ENCODE measurements at places on chromosomes 5 and 9.
A peak's percentile ranks its signal among the peaks of the same experiment; 100 is the strongest.

- no peak for DNase-seq
Observed at GRCh38 chr5:757931-758697, 26.4 kb downstream of the ZDHHC11B start.

- no peak for DNase-seq
Observed at GRCh38 chr5:31845361-31845760, 206.4 kb downstream of the PDZD2 start.

DNA sequence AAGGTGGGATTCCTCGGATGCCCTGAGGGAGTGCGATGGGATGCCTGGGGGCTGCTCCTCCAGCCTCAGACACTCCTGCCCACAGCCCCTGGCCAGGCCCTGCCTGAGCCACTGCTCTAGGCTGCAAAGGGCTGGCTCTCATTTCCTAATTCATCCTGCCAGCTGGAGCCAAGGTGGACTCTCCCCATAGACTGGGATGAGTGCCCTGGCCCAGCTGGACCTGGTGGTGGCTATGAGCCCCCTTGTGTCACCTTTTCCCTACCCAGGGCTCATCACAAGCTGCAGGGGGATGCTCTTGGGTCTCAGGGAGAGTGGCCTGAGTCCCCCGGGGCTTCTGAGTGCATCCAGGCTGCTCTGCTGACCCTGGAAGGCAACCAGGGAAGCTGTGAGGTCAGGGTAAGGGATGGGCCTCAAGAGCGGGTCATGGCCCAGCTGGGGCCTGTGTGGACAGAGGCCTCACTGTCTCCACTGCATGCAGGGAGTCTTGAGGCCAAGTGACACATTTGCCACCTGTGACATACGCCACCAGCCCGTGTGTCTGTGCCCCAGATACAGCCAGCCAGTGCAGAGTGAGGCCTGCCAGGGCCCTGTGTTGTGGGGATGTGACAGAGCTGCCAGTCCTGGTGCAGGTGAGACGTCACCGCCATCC is 102.7 kb upstream of the IER5L start:
- DNase-seq = no peak

GRCh38 chr9:98201749-98202148 is 9.3 kb upstream of the CORO2A start:
- DNase-seq = no peak

GRCh38 chr5:55324815-55325418 is 17.1 kb downstream of the MTREX start:
- no peak for DNase-seq

- DNase-seq = no peak
Observed at GRCh38 chr5:14444161-14444560, 137.4 kb upstream of the OTULINL start.

DNA sequence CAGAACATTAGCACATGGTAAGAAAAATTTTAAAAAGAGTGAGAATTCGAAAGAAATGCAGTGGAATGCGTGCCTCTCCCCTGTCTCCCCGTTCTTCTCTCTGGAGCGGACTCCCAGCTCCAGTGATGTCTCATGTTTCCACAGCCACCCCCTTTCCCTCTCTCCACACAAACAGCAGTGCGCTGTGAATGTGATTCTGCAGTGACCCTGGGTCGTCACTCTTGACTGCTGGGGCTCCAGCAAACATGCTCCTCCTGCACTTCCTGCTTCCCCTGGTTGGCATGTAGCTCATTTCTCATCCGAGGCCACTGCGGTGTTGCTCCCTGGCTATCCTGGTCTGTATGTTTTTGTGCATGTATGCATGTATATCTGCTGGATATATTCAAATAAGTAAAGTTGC is 13.3 kb downstream of the PHF2 start:
- DNase-seq = no peak

DNA sequence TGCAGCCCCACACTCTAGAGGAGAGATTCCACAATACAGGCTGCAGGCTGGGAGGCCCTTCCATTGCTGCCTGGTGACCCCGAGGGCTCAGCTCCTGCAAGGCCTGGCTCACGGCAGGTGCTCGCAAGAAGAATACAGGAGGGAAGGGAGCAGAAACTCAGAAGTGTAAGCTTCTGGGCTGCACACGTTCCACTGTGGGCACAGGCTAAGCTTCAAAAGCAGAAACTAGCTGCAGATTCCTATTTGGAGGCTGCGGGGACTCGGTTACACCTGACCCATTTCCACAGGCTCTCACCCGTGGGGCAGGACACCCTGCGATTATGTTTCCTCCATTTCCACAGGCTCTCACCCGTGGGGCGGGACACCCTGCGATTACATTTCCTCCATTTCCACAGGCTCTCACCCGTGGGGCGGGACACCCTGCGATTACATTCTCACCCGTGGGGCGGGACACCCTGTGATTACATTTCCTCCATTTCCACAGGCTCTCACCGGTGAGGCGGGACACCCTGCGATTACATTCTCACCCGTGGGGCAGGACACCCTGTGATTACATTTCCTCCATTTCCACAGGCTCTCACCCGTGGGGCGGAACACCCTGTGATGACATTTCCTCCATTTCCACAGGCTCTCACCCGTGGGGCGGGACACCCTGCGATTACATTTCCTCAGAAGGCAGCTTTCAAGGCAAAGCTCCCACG is 10.3 kb downstream of the LPCAT1 start:
- DNase-seq = no peak

GRCh38 chr9:134709512-134710270 is 68.1 kb downstream of the COL5A1 start:
- no peak for DNase-seq

GRCh38 chr9:105376893-105377292 is 70.9 kb upstream of the FSD1L start:
- DNase-seq = no peak

DNA sequence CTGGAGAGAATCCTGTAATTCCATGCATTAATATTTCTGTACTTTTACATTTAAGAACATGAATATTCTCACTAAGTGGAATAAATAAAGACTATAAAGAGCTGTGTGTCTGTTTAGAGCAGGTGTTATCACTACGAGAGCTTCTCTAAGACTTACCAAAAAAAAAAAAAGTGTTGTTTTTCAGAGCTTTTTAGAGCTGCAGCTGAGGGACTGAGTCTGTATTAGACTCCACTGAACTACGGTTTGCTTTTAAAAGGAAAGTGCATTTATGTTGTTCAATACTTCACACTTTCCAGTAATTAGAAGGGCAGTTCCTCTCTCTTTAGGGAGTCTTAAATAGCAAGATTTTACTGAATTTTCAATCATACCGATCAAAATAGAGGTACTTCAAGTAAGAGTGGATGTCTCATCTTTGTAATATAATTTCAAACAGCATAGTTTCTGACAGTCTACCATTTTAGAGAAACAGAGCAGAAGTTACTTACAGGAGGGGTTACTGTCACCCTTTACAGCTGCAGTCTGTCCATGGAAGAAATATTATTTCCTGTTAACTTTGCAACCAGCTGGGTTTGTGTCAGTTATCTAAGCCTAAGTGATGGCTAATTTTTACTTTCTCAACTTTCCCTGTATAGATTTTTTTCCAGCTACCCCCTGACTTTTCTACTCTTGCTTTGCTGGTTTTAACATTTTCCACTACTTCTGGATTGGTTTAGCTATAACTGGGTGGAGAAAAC is 2.4 kb downstream of the SYK start:
- DNase-seq = no peak

GRCh38 chr5:159133041-159133741 is 33.5 kb upstream of the EBF1 start:
- peak; percentile 15 for DNase-seq

GRCh38 chr5:2750758-2751464 is 566 bp downstream of the IRX2 start:
- no peak for DNase-seq

GRCh38 chr5:147668385-147668784 is 114.1 kb downstream of the JAKMIP2 start:
- DNase-seq = no peak

- no peak for DNase-seq
Observed at GRCh38 chr9:14165376-14166035, 148.4 kb downstream of the NFIB start.

- DNase-seq = no peak
Observed at GRCh38 chr5:57600321-57600720, 117.7 kb upstream of the ACTBL2 start.

DNA sequence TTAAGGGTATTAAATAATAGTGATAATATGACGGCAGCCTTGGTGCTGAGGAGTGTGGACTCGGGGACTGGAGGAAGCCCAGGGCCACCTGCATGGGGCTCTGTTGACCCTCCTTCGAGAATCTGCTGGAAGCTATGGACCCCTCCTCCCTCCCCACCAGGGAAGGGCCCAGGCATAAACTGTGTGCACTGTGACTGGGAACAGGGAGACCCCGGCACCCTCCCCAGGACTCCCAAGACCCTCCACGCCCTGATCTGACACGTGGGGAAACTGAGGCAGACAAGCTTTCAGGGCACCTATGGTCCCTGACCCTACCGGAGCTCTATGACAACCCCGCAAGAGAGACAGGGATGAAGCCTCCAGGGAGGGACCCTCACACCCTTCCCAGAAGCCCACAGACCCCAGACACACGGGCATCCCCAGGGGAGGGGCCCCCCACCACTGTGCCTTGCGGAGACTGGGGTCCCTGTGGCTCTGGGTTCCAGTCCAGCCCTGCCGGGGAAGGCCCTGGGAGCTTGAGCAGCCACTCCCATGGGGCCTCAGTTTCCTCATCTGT is 6.5 kb upstream of the EGFL7 start:
- DNase-seq = no peak

DNA sequence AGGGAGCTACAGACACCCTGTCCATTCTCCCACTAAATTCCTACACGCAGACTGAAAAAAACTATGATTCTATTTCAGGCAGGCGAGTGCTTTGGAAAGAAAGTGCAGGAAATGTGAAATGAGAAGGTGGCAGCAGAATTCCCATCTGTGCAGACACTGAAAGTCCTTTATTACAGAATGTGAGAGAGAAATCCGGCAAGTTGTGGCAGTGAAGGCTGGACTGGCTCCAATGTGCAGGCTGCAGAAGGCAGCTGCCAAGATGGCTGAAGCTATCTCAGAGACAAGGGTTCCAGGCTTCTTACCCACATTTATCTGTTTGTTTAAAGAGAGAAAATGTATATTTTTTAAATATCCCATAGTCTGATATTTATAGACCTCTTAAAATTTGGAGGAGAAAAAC is 161.8 kb upstream of the VLDLR start:
- DNase-seq = no peak

DNA sequence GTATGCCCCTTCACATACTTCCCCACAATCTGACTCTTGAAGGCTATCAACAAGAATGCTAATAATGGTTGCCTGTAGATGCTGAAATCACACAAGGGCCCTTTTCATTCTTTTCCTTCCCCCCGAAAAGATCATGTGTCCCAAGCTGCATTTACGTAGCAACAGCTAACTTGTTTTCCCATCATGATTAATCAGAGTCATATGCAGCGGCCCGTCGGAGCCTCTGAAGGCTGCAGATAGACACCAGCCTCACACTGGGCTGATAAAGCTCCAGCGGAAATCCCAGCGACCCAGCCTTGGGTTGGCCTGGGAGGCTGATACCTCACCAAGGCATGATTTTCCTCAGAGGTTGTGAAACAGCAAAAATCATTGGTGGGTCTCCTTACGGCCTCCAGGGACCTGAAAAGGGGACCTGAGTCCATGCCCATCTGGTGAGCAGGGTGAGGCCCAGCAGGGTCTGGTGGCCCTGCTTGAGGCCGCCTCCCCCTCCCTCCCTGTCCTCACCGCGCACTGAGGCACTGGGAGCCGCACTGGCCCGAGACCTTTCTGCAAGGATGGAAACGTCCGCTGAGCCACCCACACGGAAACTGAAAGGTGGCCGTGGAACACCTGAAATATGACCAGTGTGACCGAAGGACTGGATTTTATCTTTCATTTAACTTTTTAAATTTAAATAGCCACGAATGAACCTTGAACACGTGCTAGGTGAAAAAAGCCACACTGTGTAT is 114.2 kb upstream of the PHYKPL start:
- no peak for DNase-seq

GRCh38 chr9:89939626-89940292 is 334.9 kb downstream of the GADD45G start:
- no peak for DNase-seq

DNA sequence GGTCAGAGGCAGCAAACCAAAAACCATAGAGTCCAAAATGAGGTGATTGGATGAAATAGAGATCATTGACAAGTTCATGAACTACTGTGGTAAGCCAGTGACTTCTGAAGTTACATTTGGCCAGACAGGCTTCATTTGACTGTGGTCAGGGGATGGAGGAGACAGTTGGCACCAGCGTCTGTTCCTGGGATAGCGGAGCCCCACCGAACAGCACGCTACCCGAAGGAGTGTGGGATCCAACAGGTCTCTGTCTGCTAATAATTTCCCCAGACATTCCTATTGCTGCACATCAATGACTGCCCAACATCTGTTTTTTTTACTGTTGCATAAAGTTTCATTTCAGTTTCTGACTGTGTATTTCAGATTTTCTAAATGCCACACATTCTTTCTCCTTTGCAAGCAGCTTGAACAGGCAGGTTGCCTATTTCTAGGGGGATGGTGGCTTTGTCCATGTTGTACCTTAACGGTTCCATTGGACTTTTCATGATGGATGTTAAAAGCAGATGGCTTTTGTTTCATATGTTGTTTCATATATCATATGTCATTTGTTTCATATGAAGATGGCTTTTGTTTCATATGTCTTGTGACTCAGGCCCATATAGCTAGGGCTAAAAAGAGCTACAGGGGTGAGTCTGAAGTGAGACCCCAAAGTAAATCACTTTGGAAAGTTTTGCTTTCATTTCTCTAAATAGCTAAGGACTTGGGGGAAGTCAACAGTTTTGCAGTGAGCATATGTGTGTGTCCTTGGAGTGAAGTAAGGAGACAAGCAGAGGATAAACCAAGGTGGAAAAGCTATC is 180.8 kb downstream of the GOLPH3 start:
- DNase-seq = no peak

DNA sequence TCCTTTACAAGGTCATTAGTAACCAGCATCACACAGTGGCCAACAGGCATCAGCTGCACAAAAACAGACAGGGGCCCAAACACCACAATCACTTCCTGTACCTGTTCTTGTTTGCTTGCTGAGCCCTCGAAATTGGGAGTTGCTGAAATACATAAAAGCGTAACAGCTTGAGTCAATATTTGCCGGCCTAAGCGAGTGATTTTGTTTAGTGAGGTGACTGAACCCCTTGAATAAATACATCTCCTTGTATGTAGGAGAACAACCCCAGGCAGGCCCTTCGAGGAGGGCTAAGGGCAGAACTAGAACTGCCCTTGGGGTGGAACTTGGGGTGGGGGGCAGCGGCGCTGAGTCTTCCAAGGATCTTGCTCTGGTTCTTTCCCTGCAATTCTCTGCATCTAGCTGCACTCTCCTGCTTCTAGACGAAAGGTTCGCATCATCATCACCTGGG is 502.5 kb downstream of the RASEF start:
- no peak for DNase-seq

Data from AG04450 (cell line).